ENCODE measurements at places on chromosomes 6 and 20.

- DNase-seq: no peak
Observed at GRCh38 chr6:46476301-46476700, 14.9 kb downstream of the RCAN2 start.

DNA sequence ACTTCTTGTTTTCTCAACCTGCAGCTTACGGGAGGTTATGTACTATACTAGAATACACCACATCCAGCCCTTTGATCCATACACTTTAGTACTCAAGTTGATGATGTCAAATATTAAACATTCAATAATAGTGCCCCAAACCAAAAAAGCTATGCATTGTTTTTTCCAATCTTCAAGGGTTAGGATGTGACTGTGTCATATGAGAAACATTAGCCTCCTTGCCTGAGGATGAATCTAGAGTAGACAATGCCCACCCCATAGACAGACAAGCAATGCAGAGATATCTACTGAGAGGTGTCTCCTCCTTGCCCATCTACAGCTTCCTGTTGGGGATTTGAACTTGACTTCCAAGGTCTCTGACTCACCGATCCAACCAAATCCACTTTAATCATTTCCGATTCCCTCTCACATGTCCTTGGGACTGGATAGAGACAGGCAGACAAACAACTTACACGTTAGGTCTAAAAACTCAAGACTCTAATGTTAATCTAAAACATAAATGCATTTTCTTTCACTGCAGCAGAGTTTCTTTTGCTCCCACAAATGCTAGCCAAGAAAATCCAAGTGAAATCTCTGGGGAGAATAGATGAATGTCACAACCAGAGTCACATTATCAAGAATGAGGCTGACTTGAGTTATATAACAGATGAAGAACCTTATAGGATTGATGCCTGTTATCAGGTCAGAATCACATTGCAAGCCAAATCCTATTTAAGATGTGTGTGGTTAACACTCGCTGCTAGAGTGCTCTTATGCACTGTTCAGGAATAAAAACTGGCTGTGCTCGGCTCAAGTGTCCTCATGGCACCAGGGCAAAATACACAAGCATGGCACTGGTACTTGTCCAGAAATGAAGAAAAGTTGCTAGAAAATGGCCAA lies 75.5 kb upstream of the TNFAIP3 start:
- no peak for DNase-seq

- no peak for DNase-seq
Observed at GRCh38 chr20:11797156-11797555, 120.5 kb upstream of the BTBD3 start.

- DNase-seq: no peak
Observed at GRCh38 chr20:7159903-7160302, 392.4 kb downstream of the BMP2 start.

DNA sequence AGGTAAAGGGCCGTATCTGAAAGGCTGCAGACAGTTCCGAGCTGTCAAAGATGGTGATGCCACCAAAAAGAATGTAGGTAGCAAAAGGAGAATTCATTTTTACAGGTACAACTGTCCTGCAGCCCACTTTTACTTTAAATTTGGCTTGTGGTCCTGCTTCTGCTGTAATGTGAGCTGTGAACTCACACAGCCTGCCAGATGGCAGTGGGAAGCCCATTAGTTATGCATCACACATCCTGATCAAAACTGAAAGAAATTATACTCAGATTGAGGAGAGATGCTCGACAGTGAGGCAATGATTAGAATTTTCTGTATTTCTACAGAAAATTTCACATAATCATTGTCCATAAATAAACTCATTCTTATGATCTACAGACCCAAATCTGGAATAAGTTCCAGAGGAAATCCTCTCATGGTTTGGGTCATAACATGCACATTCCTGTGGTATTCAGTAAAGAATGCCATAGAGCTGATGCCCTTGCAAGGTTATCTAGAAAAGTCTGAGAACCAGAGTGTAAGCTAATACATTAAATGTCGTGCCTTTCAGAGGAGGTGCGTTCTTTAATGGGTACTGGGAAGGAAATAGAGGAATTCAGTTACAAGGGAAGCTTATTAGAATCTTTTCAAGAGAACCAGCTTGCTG lies 23.9 kb upstream of the E2F3 start:
- no peak for DNase-seq

GRCh38 chr6:32954986-32955802 lies 2.3 kb upstream of the HLA-DMA start:
- no peak for DNase-seq

GRCh38 chr6:142984386-142984785 lies 39.4 kb upstream of the HIVEP2 start:
- no peak for DNase-seq

DNA sequence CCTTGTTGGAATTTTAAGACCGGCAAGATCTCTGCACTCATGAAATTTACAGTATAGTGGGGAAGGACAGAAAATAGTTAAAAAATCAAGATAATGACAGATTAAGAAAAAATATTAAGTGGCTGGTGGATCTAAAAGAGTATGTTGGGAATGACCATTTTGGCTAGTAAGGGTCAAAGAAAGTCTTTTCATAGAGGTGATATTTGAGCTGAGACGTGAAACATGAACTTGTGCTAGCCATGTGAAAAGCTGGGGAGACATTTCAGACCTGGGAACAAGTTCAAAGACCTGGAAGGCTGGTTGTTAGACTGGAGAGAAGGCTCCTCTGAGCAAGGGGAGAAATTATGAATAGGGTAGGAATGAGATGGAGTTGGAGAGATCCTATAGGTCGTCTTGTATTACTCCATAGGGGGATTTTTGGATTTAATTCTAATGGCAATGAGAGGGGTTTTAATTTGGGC lies 4.7 kb downstream of the BICRAL start:
- DNase-seq: no peak

DNA sequence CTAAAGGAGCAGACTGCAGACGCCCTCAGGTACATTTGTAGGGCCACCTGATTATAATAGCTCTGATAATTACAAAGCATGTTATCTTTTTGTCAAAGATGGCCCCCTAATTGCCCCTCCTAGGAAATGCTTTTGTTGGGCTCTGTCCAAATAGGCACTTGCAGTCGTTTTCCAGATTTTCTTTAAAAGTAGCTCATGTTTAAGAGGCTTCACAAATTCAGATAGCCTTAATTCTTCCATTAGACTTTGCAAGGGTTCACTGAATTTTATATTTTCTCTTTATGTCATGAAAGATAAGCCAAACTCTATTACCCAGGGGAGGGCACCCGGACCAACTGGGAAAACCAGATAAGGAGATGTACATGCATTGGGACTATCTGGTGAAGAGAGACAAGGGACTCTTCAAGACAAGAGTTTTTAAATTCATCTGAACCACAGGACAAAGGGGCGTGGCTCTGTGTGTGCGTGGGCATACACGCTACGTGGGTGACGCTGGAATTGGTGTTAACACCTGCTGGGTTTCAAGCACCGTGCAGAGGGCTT lies 95.6 kb downstream of the TOX2 start:
- DNase-seq: no peak

- no peak for DNase-seq
Observed at GRCh38 chr6:24324617-24325016, 33.2 kb downstream of the DCDC2 start.

DNA sequence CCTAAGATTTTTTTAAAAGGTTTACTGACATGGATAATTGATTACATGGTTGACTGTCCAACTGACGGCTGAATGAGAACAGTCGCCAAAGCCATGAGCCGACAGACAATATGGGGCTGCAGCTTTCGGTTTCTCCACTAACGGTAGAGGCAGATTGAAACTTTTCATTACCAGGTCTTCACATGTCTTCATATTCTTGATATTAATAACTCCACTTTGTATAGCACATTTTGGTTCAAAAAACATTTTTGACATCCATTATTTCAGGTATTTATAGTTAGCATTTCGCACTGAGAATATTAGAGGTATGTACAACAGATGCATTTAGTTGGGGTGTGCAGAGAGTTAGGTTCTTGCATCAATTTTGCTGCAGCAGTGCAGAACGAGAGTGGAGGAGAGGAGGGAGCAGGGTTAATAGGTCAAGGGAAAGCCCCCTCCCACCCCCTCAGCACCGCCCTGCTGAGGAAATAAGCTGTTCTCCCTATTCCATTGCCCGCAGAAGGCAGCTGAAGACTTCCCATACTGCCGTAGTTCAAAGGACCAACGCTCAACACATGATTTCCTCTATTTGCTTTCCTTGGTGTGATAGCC lies 73.6 kb upstream of the ADTRP start:
- DNase-seq: no peak

DNA sequence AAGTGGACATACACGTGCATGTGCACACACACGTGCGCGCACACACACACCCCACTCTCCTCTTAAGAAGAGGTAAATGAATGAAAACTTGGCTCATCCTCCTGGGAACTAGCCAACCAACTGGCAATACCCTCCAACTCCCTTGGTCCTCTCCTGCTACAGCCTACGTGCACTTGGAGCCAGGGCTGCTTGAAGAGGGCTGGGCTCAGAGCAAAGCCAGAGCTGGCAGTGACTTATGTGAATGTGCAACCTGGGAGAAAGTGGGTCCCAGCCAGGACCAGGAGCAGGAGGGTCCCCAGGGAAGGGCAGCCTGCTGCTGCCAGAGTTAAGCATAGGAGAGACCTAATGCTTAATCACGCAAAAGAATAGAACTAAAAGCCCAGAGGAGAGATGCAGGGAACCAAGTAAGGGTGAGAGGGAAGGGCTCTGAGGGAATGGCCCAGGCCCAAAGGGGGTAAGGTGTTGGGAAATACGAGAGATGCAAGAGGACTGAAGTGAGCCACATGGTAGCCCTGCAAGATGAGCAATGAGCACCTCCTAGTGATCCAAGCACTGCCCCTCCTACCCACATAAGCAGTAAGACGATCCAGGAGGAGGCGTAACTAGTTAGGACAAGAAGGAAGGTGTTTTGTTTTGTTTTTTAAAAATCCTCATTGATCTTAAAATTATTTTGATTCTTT lies 24.7 kb downstream of the TRAF3IP2 start:
- no peak for DNase-seq

GRCh38 chr6:90868656-90869055 lies 281.8 kb upstream of the MAP3K7 start:
- no peak for DNase-seq

DNA sequence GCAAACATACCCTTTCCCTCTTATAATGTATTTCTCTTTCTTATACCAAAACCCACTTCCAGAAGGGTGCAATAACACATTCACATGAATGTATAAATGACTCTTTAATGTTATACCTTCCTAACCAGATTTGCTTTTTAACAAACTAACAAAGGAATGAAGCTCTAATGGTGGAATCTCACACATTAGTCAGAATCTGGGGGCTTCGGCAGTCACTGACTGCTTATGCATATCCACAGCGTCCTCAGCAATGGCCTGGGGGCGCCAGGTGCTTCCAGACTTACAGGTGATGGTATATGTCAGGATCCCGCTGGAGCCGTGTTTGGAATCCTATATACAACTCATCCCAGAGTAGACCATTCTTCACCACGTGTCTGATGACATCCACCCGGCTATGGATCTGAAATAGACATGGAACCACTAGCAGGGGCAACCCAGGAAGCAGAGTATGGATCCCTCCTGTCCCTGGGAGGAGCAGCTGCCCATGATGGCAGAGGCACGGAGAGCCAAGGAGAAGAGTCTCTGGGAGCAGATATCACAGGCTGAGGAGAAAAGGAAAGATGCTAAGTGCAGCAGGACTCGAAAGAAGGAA lies 150.8 kb upstream of the RIPOR2 start:
- DNase-seq: no peak

- no peak for DNase-seq
Observed at GRCh38 chr6:139644821-139645220, 270.4 kb upstream of the CITED2 start.

- no peak for DNase-seq
Observed at GRCh38 chr20:5504061-5504739, 187.4 kb upstream of the PROKR2 start.

DNA sequence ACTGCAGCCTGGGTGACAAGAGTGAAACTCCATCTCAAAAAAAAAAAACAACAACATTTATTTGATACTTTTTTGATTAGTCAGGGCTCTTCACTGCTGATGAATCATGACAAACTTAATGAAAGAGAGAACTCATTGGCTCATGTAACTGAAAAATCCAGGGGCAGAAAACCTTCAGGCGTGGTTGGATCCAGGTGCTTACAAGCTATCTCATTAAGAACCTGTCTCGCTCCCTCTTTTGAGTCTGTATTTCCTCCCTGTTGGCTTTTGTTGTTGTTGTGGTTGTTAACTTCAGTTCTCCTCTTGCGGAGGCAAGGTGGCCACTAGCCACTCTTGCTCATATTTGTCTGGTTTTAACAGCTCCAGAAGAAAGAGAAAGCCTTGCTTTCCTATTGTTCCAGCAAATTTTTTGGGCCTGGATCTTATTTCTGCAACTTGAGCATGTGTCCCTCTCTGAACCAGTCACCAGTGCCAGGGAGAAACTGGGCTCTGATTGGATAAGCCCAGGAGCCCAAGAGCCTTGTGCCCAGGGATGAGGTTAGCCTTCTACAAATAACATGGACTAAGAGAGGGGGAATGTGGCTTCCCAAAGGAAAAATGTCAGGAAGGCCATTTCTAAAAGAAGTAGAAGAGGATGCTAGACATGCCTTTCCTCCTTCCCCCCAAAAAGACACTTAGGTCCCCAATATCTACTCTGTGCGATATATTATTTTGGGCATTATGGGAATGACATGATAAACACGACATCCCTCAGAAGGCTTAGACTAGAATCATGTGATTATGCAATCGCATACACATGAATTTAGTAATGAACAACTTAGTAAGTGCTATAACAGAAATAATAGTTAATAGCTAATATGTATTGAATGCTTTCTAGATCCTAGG lies 64.5 kb downstream of the PHACTR2 start:
- DNase-seq: no peak

DNA sequence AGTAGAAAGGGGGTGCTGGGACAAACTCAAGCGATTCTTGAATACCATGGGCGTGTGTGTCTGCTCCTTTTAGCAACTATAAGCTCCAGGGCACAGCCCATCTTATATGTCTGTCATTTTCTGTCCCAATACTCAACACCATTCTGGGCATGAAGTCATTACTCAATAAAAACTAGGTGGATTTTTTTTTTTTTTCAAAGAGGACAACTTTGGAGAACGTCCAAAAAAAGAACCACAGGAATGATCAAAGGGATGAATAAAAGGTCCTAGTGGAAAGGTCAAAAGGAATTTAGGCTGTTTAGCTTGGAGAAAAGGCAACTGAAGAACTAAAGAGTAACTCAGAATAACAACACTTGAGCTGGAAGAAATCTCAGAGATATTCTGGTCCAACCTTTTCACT lies 24.4 kb downstream of the UQCC1 start:
- no peak for DNase-seq

DNA sequence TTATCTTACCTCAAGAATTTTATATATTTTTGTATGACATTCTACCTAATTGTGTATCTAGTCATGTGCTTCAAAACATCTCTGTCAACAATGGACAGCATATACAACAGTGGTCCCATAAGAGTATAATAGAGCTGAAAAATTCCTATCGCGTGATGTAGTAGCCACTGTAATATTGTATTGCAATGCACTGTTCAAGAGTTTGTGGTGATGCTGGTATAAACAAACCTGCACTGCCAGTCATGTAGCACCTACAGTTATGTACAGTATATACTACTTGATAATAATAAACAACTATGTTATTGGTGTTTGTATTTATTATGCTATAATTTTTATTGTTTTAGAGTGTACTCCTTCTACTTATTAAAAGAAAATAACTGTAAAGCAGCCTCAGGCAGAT lies 672.7 kb downstream of the CD109 start:
- DNase-seq: no peak
